Activated CD4-positive, alpha-beta T cell treated with anti-CD3 and anti-CD28 coated beads, Interleukin-2, amount 50 U/mL, for 1 hour (primary cell): ENCODE measurements at places on chromosomes 1 and 21.

DNA sequence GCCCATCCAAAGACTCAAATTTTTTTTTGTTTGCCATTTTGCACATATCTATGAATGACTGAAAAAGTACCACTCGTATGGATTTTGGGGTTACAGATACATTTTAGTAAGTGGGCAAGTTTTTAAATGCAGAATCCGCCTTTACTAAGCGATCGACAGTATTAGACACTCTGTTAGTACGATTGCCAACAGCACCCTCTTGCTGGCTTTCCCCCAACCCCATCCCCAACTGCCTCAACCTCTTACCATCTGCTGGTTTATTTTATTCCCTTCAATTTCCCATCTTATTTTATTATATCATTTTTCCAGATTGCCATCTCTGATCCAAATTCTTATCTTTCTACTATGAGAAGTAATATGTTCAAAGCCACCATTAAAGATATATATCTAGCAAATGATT, 244.8 kb downstream of the LRRIQ3 start:
- no peak for DNase-seq

DNA sequence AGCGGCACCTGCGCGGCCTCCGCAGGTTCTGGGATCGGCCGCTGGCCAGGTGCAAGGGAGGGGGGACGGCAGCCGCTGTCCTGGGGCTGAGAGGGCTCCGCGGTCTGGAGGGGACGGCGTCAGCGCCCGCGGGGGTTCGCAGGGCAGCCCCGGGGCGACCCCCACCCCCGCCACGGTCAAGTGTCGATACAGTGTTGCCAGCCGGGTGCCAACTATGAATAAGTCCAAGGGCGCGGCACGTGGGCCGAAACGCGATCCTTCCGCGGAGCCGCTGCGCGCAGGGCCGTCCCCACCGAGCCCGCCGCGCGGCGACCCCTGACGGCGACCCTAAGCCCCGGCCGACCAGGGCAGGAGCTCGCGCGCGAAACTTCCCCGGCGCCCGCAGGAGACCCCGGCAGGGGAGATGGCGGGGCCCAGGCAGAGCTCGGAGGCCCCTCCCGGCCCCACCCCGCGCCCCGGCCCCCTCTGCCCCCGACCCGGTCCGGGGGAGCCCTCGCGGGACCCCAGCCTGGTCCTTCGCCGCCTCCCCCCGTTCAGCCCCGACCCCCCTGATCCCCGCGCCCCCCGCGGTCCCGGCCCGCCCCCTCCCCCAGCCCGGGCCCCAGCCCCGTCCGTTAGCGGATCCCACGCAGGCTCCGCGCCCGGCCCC, 586 bp upstream of the AGPAT3 start:
- DNase-seq: peak; percentile 30

DNA sequence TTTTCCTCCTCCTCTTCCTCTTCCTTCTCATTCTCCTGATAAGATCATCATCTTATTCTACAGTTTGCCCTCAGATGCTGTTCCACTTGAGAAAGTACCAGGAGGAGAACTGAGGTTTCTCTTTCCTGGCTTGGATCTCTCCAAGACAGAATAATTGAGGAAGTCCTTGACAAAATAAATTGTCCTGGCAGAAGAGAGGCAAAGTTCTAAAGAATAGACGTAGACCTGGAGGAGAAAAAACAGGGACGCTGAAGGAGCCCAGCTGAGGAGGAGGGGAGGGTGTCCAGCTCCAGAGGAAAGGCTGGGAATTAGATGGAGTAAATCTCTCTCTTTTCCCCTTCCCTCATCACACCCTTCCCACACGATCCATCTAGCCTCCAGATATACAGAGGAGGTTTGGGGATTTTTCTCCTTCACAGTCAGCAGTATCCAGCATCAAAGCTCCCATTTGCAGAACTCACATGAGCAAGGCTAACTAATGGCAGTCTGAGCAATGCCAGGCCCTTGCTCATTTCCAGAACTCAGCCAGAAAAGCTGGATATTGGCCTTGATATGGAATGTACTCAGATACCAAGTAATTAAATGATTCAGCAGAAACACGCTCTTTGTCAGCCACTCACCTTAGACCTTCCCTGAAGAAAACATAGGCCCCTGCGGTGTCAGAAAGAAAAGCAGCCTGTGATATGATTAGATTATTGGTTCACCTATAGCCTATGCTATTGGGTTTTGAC, 5.1 kb upstream of the GNG12 start:
- no peak for DNase-seq

GRCh38 chr1:8133657-8134430, 107.7 kb upstream of the ERRFI1 start:
- no peak for DNase-seq

DNA sequence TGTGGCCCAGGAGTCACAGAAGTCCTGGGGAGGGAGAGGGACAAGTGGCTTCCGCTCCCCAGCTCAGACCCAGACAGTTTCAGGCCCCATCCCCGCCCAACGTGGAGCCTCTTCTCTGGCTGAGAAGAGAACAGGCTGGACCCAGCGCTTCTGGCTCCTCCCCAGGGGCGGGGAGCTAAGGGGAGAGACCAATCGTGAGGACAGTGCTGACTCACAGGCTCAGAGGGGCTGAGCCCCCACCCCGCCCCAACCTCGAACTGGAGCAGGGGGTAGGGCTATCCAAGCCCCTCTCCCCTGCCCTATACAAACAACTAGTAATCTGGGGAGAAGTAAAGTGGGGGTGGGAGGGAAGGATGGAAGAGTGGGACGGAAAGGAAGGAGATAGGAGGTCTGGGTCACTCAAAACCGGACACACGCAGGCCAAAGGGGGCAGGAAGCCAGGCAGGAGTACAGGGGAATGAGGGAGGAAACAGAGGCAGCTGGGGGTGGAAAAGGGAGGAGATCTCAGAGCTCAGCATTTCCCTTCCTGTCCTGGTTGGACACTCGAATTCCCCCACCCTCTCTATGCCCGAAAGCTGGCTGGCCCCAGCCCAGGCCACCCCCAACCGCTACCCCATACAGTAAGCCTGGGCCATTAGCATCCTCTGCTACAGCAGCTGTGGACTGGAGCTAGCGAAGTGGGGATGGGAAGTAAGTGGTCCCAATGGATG, at the start of gene SHC1:
SHC1 (minus strand) TSS at position 117 of the 710 bp plus-strand sequence. CDS start 221 bp downstream, outside the sequence.
- peak; percentile 35 for DNase-seq

DNA sequence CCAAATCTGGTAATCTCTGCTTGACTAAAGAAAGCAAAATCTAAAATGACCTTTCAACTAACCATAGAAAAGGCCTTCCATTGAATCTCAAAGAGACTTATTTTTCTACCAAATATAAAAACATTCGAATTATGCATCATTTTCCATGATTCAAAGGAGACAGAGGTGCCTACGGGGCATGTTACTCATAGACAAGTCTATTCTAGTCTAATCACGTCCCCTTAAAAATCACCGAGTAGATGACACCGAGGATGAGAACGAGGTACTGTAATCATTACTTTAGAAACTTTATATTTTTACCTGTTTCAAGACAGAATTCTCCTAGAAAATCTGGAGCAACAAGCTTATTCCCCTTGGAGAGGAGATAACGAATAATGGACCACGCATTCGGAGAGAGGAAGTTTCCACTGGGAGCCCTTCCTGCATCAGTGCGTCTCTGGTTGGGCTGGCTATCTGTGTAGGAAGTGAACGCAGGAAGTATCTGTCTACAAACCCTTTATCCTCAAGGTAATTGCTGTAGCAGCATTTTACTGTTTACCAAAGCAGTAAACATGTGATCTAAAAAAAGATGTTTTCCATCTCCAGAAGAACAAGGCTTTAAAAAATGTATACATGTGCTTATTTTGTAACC, 9.5 kb downstream of the ERG start:
- DNase-seq: no peak

GRCh38 chr1:27348861-27349783, 7.3 kb downstream of the SYTL1 start:
- peak; percentile 36 for DNase-seq

- DNase-seq: no peak
These were observed 10.1 kb upstream of the GUCA2B start for GRCh38 chr1:42142894-42143675.

DNA sequence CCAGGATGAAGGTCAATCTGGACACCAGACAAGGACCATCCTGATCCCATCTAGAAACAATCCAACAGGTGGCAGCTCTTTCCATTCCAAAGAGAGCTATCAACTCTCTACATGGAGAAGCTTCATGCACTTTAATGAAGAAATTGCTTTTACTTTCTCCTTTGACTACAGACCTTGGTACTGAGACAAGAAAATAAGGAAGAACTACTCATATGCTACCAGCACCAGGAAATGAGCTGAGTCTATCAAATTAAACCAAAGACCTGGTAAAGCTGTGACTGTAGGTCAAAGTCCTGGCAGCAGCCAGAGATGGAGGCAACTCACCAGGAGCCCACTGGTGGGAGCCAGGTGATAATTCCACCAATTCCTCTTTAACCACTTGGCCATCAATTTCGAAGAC, 64.3 kb upstream of the LRRC8B start:
- DNase-seq: no peak

DNA sequence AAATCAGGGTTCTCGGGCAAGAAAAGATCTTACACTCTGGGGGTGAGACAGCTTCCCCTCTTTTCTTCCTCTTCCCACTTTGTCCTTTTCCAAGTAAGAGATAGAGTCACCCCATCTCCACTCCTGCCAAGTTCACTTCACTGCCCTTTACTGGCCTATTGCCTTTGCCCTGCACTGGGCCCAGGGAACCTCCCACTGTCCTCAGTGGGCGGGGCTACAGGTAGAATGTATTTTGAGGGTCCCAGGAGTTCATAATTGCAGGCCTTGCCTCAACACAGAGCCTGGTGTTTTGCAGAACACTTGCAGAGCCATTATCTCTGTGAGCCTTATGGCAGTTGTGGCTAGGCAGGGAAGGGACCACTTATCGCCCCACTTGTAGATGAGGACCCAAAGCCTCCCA, 3.3 kb downstream of the AMPD2 start:
- no peak for DNase-seq

DNA sequence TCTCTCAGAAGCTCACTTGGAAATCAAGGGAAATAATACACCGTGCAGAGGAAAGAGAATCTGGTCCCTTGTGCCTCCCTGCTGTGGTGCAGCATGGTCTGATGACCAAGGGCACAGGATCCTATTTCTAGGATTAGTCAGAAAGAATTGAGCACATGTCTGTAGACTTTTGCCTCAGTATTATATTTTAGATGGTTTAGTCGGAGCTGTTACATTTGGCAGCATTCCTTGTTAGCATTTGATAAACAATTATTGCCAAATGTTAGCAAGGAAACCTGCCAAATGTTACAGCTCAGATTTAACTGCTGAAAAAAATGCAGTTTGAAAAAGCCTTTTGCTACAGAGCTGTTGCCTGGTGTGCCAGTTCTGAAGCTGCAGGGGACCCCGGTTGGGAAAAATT, 183.5 kb upstream of the DPYD start:
- DNase-seq: no peak

GRCh38 chr21:46222436-46223116, 6.0 kb downstream of the LSS start:
- DNase-seq: no peak

DNA sequence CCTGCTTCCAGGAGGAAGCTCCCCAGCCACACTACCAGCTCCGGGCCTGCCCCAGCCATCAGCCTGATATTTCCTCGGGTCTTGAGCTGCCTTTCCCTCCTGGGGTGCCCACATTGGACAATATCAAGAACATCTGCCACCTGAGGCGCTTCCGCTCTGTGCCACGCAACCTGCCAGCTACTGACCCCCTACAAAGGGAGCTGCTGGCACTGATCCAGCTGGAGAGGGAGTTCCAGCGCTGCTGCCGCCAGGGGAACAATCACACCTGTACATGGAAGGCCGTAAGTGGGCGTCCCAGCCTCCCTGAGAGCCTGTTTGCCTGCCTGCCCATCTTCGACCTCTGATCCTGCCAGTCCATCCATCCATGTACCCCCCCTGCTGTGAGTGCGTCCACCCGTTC, 3.6 kb downstream of the ECM1 start:
- no peak for DNase-seq

GRCh38 chr1:33641104-33641830, 168.8 kb downstream of the ZSCAN20 start:
- DNase-seq: no peak

DNA sequence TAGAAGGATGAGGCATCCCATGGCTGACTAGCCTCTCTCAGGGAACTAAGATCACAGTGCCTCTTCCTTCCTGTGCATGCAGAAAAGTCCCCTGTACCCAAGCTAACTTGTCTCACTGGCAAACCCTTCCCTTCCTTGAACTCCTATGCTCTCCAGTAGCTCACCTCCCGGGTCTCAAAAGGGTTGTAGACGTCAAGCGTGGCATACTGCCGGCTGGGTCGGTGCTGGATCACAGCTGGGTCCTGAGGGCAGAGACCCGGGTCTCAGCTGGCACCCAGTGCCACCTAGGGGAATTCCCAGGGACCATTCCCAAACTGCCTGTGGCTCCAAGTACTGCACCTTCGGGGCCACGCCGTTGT, 688 bp downstream of the SCAMP3 start:
- no peak for DNase-seq

DNA sequence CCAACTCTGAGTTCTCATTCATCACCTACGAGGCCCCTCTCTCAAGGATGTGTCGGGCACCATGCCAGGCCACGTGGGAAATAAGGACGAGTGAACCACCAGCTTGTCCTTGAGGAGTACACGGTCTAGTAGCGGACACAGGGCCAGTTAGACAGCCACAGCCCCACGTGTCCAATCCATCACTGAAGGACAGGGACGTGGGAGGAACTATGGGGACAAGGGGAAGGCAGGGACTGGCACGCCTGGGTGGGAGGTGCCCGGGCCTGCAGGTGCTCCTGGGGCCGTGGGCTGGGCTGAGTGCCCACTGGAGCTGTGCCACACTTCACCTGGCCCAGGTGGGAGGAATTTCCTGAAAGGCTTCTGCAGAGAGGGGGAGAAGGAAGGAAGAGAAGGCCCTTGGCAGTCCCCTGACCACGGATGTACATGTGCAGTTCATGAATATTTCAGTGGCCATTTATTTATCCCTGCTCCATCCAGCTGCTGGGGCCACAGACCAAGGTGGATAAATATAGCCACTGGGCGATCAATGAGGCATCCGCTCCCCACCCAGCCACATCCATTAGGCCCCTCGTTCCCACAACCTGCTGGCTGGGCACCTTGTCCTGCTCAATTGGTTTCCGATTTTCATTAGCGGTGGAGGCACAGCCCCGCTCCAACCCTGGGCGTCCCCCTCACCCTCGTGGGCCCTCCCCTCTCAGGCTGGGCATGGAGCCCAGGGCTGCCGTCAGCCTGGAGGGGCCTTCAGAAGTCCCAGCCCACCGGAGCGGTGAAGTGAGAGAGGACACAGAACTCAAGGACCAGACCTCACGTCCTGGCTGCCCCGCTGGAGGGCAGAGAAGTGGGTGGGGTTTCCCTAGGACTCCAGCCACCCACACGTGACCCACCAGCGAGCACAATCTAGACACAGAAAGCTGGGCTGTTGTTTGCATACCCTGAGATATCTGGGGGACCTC, 59.5 kb downstream of the CASZ1 start:
- no peak for DNase-seq

GRCh38 chr21:15301736-15302135, 236.9 kb upstream of the NRIP1 start:
- DNase-seq: no peak
